ENCODE measurements at places on chromosomes 6 and 20.

DNA sequence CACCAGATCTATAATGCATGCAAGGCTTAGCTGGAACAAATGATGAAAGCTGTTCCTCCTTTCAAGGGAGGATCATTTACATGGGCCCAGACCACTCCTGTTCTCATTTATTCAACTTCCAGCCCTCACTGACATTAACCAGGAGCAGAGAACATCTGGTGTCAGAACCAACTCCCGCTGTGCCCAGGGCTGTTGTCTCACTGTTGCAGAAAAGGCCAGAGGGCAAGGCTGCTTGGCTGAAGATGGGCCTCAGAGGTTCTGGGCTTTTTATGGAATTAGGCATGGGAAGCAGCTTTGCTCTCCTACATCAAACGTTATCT lies 164.2 kb downstream of the GMPR start:
- no peak for DNase-seq

DNA sequence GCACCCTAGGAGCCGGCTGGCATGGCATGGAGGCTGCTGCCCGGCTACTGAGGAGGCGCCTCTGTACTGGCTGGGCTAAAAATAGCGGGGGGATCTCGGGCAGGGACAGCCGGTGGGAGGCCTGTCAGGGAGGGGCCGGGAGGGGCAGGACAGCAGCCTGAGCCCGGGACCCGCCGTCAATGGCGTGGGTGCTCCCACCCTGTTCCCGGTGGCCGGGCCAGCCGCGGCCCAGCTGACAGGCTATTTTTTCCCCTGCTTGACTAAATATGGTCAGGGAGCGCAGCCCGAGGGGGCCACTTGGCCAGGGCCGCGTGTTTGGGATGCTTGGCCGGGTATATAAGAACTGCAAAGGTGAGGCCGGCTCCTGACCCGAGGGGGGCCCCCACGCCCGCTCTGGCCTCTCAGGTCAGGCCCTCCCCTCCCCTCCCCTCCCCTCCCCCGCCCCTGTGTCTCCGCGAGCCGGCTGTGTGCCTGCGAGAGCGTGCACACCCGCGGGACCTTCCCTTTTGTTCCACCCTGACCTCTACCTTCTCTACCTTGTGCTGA lies 74.4 kb upstream of the GATA5 start:
- DNase-seq = no peak

- DNase-seq = no peak
Observed at GRCh38 chr6:101826678-101827077, 433.2 kb downstream of the GRIK2 start.

GRCh38 chr20:42609618-42610017 lies 580.1 kb downstream of the PTPRT start:
- no peak for DNase-seq

GRCh38 chr6:142008016-142008735 lies 124.5 kb upstream of the GJE1 start:
- DNase-seq = no peak

DNA sequence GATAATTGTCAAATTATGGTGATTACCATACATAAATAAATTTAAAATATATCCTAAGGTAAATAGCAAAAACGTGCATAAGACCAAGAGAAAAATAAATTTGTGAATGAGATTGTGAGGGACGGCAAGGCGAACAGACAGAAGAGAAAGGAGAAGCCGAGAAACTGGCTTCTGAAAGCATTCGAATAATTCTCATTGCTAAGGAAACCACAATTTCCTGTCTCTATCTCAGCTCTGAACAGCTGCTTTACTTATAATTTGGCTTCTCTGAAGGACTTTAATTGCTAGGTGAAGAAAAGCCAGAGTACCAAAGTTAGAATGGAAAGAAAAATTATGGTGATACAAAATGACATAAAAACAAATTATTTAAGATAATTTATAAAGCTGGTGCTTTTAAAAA lies 79.0 kb upstream of the RGS17 start:
- DNase-seq = no peak

GRCh38 chr20:39038495-39038894 lies 76.4 kb downstream of the DHX35 start:
- DNase-seq = no peak

- no peak for DNase-seq
Observed at GRCh38 chr6:162438980-162439379, 288.6 kb downstream of the PRKN start.

DNA sequence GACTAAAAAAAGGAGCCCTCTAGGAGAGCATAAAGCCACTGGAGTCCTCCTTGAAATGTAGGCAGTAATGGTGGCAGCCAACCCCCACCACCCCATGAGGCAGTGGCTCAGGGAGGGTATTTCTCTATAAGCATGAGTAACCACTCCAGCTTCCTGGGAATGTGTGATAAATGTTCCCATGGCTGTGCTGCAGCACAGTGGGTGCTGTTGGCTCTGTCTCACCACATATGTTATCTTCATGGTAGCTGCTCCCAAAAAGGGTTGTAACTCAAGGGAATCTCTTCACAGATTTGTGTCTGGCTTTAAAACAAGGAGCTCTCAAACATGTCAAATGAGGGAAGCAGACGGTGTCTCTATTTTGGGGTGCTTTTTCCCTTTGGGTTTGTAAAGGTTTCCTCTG lies 7.5 kb upstream of the PHACTR1 start:
- no peak for DNase-seq

GRCh38 chr20:32752458-32753250 lies 9.4 kb upstream of the COMMD7 start:
- DNase-seq = no peak

DNA sequence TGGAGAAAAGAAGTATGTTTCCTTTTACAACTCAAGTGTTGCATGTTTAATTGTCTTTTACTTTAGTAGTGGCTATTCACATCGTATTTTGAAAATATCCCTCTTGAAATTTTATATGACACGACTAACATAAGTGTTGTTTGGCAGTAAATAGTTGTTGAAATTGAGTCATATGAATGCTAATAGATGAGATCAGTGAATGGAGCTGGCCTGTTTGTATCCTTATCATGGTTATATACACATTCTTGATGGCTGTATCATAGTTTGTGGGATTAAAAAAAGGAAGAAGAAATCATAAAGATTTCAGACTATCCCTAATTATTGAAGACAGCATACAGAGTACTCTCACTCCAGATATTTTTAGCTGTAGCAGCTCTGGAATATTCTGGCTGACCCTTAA lies 8.2 kb upstream of the RAE1 start:
- DNase-seq = no peak

- DNase-seq = no peak
Observed at GRCh38 chr20:34713194-34713943, 9.2 kb downstream of the TP53INP2 start.

- DNase-seq = no peak
Observed at GRCh38 chr6:141443668-141444289, 688.9 kb upstream of the GJE1 start.

DNA sequence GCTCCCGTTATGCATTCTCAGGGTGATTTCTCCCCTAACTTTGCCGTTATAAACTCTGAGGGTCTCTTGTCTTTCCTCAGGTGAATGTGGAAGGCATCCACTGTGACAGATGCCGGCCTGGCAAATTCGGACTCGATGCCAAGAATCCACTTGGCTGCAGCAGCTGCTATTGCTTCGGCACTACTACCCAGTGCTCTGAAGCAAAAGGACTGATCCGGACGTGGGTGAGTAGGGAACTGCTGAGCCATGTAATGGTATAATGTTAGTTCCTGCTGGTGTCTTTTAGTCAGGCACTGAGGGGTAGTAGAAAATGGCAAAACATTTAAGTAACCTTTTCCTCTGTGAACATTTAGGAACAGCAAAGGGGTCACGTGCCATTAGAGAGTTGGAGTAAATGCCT lies 395.4 kb downstream of the ARHGAP18 start:
- no peak for DNase-seq

- no peak for DNase-seq
Observed at GRCh38 chr6:35544769-35545361, 32.2 kb upstream of the TULP1 start.

GRCh38 chr6:111921103-111921502 lies 47.9 kb upstream of the FYN start:
- no peak for DNase-seq

GRCh38 chr20:17642404-17643269 lies 39.4 kb downstream of the RRBP1 start:
- DNase-seq = no peak

GRCh38 chr6:14735956-14736486 lies 509.8 kb upstream of the JARID2 start:
- DNase-seq = no peak

- no peak for DNase-seq
Observed at GRCh38 chr6:152232501-152233151, 404.5 kb downstream of the SYNE1 start.

DNA sequence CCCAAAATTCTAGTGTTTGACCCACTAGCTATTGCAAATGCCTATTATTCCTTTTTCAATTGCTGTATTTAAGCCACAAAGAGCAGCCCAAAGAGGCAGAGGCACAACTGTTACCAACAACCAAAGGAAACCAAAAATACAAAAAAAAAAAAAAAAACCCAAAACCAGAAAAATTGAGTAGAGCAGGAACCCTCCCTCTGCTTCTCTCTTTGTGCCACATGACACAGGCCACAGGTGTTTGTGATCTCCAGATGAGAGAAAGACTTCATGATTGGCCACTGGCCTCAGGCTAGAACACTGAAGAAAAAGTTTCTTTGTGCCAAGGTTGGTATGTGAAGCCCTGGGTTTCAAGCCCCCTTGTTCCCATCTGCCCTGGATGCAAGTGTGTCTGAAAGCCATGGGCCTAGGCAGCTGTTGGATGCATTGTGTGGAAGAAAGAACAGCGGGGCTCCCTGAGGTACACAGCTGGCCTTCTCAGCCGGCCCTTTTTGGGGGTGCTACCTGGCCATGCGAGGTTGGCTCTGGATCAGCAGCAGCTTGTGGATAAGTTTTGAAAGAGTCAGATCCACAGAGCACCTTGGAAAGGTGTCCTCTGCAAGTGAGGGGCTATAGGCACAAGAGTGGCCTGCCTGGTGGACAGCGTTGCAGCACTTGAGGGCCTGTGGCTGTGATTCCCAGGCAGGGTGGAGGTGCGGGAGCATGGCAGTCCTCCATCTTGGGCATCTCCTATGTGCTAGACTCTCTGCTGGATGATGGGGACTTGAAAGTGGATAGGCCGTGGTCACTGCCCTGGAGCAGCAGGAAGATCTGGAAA lies 204.5 kb downstream of the ZDHHC14 start:
- no peak for DNase-seq

DNA sequence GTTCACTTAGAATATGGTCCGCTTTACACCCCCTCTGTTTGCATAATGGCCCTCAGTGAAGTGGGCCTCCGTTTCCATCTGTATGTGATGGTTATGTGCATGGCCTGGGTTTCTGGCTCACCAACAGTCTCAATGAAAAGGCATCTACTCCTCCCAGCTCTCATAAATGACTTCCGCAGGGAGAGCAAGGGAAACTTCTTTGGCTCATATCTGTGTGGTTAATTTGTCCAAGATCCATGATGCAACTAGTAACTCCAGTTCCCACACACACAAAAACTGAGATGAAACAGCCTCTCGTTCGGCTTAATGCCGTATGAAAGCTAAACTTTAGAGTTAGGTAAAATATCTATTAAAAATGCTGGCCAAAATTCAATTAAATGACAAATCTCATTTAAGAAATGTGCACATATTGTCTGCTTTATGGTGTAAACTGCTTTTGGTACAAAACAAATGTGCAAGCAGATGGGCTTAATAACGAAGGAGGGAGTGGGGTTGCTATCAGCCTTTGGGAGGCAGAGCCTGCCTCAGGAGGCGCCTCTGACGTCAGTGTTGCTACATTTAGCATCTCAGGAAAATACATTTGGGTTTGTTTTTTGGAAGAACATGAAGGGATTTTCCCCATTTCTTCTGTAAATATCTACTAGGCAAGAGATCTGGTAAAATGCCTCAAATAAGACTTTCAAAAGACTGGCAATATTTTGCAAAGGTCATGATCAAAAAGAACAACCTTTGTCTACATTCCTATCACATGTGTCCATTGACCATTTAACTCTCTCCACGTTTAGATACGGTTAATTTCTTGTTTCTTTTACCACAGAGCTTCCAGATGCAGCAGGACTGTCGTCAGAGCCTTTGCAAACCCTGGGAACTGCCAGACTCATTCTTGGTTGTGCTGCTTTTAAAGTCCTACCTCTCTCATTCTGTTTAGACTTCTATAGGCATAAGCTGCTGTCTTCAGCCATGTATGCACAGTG lies 96.8 kb downstream of the ARMC2 start:
- DNase-seq = no peak

DNA sequence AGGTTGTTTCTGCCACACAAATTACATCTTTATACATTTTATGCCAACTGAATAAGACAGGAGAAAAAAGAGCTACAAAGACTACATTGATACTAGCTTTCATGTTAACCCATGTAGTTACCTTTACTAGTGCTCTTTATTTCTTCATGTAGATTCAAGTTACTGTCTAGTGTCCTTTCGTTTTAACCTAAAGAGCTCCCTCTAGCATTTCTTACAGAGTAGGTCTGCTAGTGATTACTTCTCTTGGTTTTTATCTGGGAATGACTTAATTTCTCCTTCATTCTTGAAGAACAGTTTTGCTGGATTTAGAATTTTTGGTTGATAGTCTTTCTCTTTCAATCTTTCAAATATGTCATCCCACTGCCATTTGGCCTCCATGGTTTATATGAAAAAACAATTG lies 21.2 kb upstream of the NOP56 start:
- DNase-seq = no peak

DNA sequence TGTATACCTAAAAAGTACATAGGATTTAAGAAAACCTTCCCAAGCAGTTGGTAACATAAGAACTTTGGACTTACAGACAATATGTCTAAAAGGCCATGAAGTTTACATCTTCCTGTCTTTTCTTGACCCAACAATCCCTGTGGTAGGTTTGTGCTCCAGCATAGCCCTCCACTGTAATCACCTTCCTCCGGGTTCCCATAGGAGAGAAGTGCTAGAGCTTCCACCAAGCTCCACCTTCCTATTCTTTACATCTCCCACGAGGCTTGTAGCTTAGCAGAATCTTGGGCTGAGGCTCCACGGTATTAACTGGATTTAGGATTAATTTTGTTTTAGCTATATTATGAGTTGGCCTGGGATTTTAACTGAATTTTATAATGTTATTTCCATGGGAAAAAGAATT lies 23.3 kb downstream of the ADGRG6 start:
- no peak for DNase-seq

DNA sequence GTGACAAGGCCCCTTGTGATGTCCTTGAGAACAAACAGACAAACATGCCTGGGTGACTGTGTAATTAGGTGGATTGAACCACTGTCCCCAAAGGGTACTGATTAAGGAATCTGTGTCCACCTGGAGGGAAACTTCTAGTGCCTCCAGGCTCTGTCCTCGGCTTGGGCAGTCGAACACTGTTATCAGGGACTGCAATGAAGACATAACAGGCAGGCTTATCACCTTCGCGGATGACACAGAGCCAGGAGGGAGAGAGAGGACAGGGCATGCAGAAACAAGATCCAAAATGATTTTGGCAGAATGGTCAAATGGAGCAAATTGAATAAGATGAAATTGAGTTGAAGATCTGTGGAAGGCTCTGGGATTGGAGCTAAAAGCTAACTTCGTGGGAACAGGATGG lies 60.9 kb upstream of the ZFAND3 start:
- DNase-seq = no peak
